Pancreas (tissue), 10 donors: ENCODE measurements at places on chromosomes 5 and 9.
A peak's percentile ranks its signal among the peaks of the same experiment; 100 is the strongest.

DNA sequence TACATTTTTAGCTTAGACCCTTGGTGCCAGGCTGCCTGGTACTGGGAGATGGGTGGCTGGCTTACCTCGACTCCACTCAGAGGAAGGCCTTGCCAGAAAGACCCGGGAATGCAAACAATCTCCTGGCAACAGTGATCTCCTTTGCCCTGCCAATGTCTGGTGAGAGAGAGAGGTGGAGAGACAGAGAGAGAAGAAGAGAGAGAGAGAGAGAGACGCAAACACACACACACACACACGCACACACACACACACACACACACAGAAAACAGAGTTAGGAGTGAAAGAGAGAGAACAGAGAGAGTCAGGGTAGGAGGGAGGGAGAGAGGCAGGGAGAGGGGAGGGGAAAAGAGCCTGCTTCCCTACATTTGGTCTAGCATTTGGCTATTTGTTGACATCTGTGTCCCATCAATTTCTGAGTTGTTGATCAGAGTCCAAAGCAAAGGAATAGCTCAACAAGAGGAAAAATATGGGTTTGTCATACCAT is 181.6 kb upstream of the MAP1B start:
- H3K36me3 ChIP-seq = no peaks in the 10 kb centered on the region
- H3K4me1 ChIP-seq = no peaks in the 10 kb centered on the region
- no peak for DNase-seq

GRCh38 chr5:158819840-158820620 is 279.7 kb downstream of the EBF1 start:
- no peak for DNase-seq
- H3K36me3 ChIP-seq = no peaks in the 10 kb centered on the region
- no peaks in the 10 kb centered on the region for H3K4me1 ChIP-seq
- H3K27me3 ChIP-seq = no peaks in the 10 kb centered on the region
- H3K4me3 ChIP-seq = no peak overlapping the region
- H3K27ac ChIP-seq = no peak overlapping the region

GRCh38 chr5:140925806-140926442 is at the start of gene PCDHAC1:
Gene PCDHAC1 (plus strand): TSS chr5:140926299. CDS start chr5:140926893, 594 bp downstream.
- H3K27ac ChIP-seq = peak within 1 kb of the TSS; percentile 28
- H3K4me1 ChIP-seq = no peaks in the 10 kb centered on the region
- no peaks in the 10 kb centered on the region for H3K36me3 ChIP-seq
- H3K27me3 ChIP-seq = no peaks in the 10 kb centered on the region
- H3K4me3 ChIP-seq = peak within 1 kb of the TSS; percentile 63

DNA sequence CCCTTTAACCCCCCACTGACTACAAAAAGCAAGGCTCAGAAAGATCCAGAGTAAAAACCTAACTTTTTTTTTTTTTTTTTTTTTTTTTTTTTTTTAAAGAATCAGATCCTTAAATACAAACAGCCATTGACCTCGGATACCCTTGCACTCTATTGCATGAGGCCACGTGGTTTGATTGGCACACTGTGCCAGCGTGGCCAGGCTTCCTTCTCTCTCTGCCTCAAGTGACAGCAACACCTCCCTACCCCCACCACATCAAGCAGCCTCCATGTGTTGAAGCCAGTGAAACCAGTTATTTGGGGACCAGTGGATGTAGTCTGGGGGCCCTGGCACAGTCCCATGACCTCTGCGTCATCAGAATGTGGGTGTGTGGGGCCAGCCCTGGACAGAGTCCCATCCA is 71.4 kb downstream of the OTULIN start:
- H3K4me1 ChIP-seq = no peaks in the 10 kb centered on the region
- no peak overlapping the region for H3K27ac ChIP-seq
- no peaks in the 10 kb centered on the region for H3K36me3 ChIP-seq
- no peak for DNase-seq

- DNase-seq = no peak
- H3K4me3 ChIP-seq = no peak overlapping the region
- no peaks in the 10 kb centered on the region for H3K4me1 ChIP-seq
- no peaks in the 10 kb centered on the region for H3K36me3 ChIP-seq
- H3K27me3 ChIP-seq = no peaks in the 10 kb centered on the region
- no peak overlapping the region for H3K27ac ChIP-seq
Observed at GRCh38 chr5:7425830-7426229, 29.9 kb downstream of the ADCY2 start.

DNA sequence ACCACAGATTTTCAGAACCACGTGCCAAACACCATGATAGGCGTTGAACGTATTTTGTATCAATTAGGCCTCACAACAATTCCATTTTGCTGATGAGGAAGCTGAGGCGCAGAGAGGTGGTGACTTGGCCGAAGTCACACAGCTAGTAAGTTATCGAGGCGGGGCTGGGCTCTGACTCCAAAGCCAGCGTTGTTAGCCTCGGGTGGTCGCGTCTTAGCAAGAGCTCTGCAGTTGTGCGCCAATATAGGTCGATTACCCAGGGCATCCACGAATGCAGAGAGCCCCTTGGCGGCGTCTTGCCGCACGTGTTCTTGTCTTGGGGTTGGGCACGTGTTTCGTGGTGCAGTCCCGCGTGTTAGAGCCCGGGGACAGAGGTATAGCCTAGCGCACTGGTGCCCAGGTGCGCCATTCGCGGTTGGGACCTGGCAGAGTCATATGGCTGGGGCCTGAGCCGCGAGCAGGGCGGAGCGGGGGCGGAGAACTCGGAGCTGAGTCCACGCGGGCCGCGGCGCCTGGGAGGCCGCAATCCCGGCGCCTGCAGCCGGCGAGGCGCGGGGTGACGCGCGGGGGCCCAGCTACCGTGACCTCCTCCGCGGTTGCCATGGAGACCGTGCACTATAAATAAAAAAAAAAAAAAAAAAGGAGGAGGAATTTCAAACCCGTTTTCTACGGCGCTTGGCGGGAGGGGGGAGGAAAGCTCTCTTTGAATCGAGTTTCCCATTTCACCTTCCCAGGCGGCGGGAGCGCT is 62.3 kb downstream of the CXXC5 start:
- H3K27me3 ChIP-seq = no peaks in the 10 kb centered on the region
- H3K4me1 ChIP-seq = peaks cover 3% of the 10 kb centered on the region
- no peak overlapping the region for H3K27ac ChIP-seq
- H3K4me3 ChIP-seq = peak overlapping the region; percentile 56
- H3K36me3 ChIP-seq = no peaks in the 10 kb centered on the region

DNA sequence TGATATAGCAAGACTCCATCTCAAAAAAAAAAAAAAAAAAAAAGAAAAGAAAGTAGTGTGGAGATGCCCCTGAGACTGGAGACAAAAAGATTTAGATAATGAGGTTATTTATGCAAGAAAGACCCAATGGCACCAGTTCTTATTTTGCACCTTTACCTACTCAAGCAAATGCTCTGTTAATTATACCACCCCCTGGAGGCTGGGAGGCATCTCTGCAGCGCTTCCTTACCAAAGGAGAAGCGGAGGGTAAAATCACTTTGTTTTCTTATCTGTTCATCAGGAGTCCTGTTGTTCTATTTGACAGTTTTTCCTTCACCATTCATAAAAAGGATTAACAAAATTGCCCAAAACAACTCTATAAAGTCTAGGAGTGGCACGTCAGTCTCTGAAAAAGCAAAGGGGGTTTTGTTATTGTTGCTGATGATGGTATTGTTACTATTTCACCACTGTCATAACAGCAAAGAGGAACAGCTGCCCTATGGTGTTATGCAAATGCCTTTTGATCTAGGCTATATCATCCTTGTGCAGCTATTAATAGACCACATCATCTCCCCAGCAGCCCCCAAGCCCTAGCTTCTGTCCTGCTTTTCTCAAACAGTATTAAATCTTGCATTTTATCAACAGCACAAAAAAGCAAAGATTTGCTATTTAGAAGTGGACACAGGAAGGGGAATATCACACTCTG is 174.0 kb downstream of the PALM2AKAP2 start:
- H3K4me1 ChIP-seq = no peaks in the 10 kb centered on the region
- H3K36me3 ChIP-seq = no peaks in the 10 kb centered on the region
- no peaks in the 10 kb centered on the region for H3K27me3 ChIP-seq
- DNase-seq = no peak

DNA sequence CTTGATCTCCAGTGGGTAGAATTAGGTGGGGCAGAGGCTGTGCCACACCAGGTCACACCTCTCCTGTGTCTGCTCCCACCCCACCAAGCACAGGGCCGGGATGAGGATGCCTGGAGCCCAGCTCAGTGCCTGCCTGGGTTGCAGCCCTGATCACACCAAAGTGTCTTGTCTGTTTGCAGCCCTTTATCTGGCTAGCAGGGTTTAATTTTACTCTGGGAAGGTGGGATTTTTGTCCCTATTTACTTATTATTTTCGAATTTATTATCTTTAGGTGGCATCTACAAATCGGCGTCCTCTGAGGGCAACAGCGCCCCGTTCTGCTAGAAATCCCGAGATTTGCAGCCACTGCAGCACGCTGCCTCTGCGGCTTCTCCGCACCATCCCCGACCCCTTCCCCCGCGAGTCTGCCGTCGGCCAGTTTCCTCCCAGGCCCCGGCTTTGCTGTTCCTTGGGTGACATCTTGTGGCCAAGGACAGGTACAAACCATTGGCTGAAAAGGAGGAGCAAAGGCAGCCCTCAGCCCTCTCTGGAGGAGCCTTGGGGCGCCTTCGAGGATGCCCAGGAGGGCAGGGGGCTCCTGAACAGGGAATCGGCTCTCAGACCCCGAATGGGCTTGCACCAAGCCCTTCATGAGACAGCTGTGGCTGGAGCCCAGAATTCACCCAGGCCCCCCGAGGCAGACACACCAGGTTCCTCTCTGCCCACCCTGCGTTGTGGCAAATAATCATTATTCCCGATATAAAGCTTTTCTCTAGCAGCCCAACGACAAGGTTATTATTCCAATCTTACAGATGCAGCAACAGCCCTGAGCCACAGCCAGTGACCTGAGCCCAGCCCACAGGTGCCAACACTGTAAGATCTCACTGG is 113.0 kb downstream of the GAPVD1 start:
- no peak overlapping the region for H3K27ac ChIP-seq
- peaks cover 6% of the 10 kb centered on the region for H3K4me1 ChIP-seq
- peak; percentile 71 for DNase-seq
- H3K4me3 ChIP-seq = no peak overlapping the region
- H3K36me3 ChIP-seq = no peaks in the 10 kb centered on the region
- no peaks in the 10 kb centered on the region for H3K27me3 ChIP-seq

DNA sequence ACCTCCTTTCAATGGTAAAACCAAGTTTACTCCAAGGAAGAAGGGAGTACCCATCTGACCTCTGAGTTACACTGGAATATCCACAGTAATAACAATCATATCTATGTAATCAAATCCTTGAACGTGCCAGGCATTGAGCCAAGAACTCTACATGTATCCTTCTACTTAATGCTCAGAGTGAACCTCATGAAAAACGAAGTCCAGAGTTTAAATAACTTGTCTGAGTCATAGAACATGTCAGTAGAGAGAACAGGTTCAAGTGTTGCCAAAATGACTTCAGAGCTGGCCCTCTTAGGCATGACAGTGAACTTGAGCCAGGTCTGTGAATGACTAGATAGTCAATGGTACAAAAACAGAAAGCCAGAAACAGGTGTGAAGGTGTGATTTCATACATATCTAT is 164.1 kb upstream of the ZNF618 start:
- no peaks in the 10 kb centered on the region for H3K27me3 ChIP-seq
- no peak overlapping the region for H3K4me3 ChIP-seq
- no peaks in the 10 kb centered on the region for H3K36me3 ChIP-seq
- no peak overlapping the region for H3K27ac ChIP-seq

GRCh38 chr9:128276574-128277270 is 646 bp downstream of the SWI5 start:
- H3K27ac ChIP-seq = peak overlapping the region; percentile 57
- DNase-seq = peak; percentile 37
- no peaks in the 10 kb centered on the region for H3K27me3 ChIP-seq
- no peaks in the 10 kb centered on the region for H3K36me3 ChIP-seq

GRCh38 chr9:81556923-81557322 is 132.4 kb downstream of the TLE1 start:
- peaks cover 29% of the 10 kb centered on the region for H3K4me1 ChIP-seq
- H3K27me3 ChIP-seq = no peaks in the 10 kb centered on the region
- no peak overlapping the region for H3K4me3 ChIP-seq
- H3K27ac ChIP-seq = no peak overlapping the region
- H3K36me3 ChIP-seq = no peaks in the 10 kb centered on the region

DNA sequence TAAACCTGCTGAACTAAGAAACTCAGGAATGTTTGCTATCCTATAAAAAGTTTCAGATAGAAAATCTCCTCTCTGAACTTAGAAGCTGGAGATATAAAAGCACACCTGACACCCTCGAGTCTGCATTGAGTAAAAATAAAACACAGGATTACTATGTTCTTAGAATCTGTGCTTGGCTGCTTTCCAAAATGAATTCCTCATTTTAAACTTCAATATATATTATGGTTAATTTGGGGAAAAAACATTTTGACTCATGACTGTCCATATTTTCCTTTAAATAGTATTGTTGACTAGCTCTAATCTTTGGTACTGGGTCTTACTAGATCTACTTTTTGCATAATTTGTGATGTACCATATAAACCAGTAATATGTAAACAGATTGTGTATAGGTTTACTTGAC is 36.7 kb downstream of the FBXW2 start:
- H3K36me3 ChIP-seq = no peaks in the 10 kb centered on the region
- DNase-seq = no peak
- H3K4me1 ChIP-seq = no peaks in the 10 kb centered on the region
- H3K27ac ChIP-seq = no peak overlapping the region
- H3K27me3 ChIP-seq = no peaks in the 10 kb centered on the region
- no peak overlapping the region for H3K4me3 ChIP-seq

DNA sequence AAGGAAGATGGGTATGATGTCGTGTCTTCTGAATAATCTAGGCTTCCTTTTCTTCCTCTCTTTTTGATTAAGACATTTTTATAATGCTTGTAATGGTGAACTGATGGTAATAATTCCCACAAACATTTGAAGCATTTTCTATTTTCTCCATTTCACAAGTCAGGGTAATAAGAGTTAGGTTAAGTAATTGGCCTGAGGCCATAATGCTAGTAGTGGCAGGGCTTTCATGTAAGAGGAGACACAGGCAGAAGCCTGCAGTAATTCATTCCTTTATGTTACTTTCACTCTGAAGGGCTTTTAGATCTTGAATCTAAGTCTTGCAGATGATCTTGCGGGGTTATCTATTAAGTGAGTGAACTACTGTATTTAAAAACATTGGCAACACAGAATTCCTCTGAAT is 374.9 kb downstream of the MAT2B start:
- no peaks in the 10 kb centered on the region for H3K27me3 ChIP-seq
- H3K27ac ChIP-seq = no peak overlapping the region
- no peak overlapping the region for H3K4me3 ChIP-seq
- DNase-seq = no peak

DNA sequence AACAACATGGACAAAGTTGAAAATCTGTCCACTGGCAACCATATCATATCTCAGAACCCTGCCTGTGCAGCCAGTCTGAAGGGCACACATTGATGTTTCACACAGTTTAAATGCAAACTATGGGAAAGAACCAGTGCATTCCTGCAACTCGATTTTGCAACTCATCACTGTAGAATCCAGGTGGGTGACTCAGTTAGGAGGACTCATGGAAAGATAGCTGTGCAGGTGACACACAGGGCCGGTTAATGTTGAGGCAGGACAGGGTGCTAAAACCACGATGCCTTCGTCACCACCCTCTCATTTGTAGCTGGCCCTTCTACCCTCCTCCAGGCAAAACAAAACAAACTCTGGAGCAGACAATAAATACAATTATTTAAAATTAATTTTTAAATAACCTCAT is 62.8 kb downstream of the TLE1 start:
- H3K4me1 ChIP-seq = peaks cover 4% of the 10 kb centered on the region
- H3K4me3 ChIP-seq = no peak overlapping the region
- no peaks in the 10 kb centered on the region for H3K36me3 ChIP-seq
- H3K27ac ChIP-seq = no peak overlapping the region

GRCh38 chr5:157290981-157291711 is 25.2 kb downstream of the CYFIP2 start:
- no peak overlapping the region for H3K4me3 ChIP-seq
- H3K36me3 ChIP-seq = no peaks in the 10 kb centered on the region
- H3K4me1 ChIP-seq = peaks cover 3% of the 10 kb centered on the region
- peak; percentile 52 for DNase-seq
- H3K27me3 ChIP-seq = no peaks in the 10 kb centered on the region
